ENCODE measurements at places on chromosomes 3 and 15.

- DNase-seq = no peak
Observed at GRCh38 chr15:89307791-89308190, 26.8 kb downstream of the POLG start.

GRCh38 chr15:95698230-95698629 is 632.3 kb upstream of the NR2F2 start:
- DNase-seq = no peak

GRCh38 chr3:33954956-33955355 is 156.5 kb downstream of the PDCD6IP start:
- DNase-seq = no peak

- no peak for DNase-seq
Observed at GRCh38 chr3:52756141-52756540, 14.6 kb downstream of the NEK4 start.

DNA sequence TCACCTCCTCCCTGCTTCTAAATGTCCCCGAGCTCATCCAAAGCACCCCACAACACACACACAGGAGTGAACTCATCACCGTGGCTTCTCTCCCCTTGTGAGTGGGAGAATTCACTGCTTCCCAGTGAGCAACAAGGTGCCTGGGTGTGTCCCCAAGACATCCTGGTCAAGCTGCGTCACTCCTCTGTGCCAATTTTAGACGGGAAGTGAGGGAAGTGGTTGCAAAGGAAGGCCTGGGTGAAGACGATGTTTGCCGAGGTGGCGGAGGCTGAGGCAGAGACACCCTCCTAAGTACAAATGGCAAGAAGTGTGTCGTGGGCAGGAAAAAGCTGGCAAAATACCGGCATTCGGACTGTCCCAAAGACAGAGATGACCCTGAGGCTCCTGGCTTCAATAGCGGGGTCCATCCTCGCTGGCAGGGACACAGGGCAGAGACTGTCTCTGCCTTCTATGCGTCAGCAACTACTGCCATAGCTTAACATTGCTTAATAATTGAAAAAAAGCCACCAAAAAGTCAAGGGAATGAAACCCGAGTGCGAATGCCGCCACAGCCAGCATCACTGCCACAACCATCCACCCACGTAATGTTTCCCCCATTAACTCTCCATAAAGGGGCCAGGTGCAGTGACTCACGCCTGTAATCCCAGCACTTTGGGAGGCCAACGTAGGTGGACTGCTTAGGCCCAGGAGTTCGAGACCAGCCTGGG is 72.8 kb downstream of the VGLL4 start:
- DNase-seq = no peak

GRCh38 chr15:94059013-94059587 is 172.3 kb upstream of the MCTP2 start:
- DNase-seq = no peak

- DNase-seq = no peak
Observed at GRCh38 chr3:119468041-119468440, 722 bp upstream of the POGLUT1 start.

GRCh38 chr15:60004009-60004845 is at the start of gene FOXB1:
FOXB1 (plus strand) TSS chr15:60004311; CDS start chr15:60004964, 653 bp downstream.
- DNase-seq = no peak

DNA sequence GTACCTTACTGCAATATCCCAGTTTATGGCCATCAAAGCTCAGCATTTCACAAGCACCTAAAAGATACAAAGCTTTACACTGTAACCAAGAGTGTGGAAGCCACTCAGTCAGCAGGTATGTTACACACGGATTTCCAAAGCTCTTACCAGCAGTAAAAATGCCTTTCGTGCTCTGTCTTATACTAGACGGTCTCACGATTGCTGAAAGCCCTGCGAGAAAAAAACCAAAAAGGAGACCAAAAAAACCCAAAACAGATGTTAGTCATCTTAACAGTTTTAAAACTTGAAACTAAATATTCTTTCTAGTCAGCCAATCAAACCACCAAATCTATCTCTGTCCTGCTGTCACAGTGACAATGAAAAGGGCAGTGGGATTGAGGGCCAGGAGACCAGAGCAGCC is 39.0 kb downstream of the TAMM41 start:
- DNase-seq = no peak

- no peak for DNase-seq
Observed at GRCh38 chr3:45311327-45311726, 77.0 kb upstream of the LARS2 start.

- peak; percentile 81 for DNase-seq
Observed at GRCh38 chr3:51706788-51707731, at the start of gene GRM2. GRM2 (plus strand) TSS chr3:51707068; CDS start chr3:51708984, 1,916 bp downstream.

- no peak for DNase-seq
Observed at GRCh38 chr3:98540346-98540745, 8.6 kb downstream of the GPR15 start.

GRCh38 chr3:174541708-174542315 is 317.3 kb upstream of the NAALADL2 start:
- DNase-seq = no peak

GRCh38 chr3:7697548-7697947 is 804.1 kb upstream of the LMCD1 start:
- no peak for DNase-seq

GRCh38 chr3:19347671-19348070 is 199.4 kb downstream of the KCNH8 start:
- no peak for DNase-seq

DNA sequence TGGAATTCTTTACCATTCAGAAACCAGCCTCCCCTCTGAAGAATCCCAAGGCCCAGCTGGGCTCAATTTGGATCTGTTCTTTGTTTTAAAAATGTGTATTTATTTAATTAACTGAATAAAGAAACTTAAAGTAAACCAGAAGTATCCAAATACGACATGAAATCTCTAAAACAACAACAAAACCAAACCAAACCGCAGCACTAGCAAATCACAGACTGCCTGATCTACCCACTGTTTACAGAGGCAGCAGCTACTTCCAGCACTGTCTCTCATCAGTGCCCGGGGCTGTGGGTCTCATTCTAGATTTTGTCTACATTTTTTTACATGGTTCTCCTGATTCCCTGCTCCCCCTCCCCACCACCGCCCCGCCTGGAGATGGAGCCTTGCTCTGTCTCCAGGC is 2.3 kb downstream of the FLNB start:
- no peak for DNase-seq

- DNase-seq = no peak
Observed at GRCh38 chr3:147153830-147154539, 252.4 kb downstream of the ZIC4 start.

Measured in lower lobe of right lung (tissue), 2 donors.